Epithelial cell of umbilical artery (primary cell): ENCODE measurements at places on chromosomes 3 and 15. TPM values are rescaled to one million over a fixed set of nuclear protein-coding genes. Genes with fewer than 3 reads are reported as not detected.

Gene BCHE
- 12.0 and 36.5 TPM in 2 replicates for total RNA-seq

Gene TUBGCP4
- 12.7 and 17.9 TPM in 2 replicates for total RNA-seq

Gene GUCA1C
- total RNA-seq, result not detected in 2 replicates

Gene FOXL2NB
- 0.30 TPM in 1 of 2 replicates, not detected in the other for total RNA-seq

Gene P4HTM
- total RNA-seq, result 25.0 and 28.9 TPM in 2 replicates
